ENCODE measurements at places on chromosomes 6 and 20. TPM values are rescaled to one million over a fixed set of nuclear protein-coding genes. Genes with fewer than 3 reads are reported as not detected.

DNA sequence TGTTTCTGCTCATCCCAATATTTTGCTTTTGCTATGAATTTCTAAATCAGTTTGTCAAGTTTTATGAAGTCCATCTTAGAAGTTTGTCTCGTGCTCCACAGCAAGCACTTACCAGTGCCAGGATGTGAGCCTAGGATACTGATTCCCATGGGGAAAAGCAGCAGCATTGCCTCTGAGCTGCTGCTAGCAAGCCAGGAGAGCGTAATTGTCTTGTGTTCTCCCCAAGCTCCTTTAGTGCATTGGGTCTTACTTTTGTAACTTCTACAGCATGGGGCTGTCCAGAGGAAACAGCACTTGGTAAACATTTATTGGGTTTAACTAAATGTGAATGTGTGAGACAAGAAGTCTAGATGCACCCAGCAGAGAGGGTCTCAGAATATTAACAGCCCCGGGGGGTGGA lies 76.1 kb downstream of the RNF182 start:
- H3K4me3 ChIP-seq: no peak overlapping the region
- DNase-seq: no peak
- no peaks in the 10 kb centered on the region for H3K36me3 ChIP-seq
- H3K4me1 ChIP-seq: no peaks in the 10 kb centered on the region
- no peaks in the 10 kb centered on the region for H3K27me3 ChIP-seq
- H3K27ac ChIP-seq: no peak overlapping the region

- DNase-seq: no peak
- H3K4me3 ChIP-seq: peak overlapping the region; percentile 48
- H3K27ac ChIP-seq: peak overlapping the region; percentile 73
- H3K27me3 ChIP-seq: no peaks in the 10 kb centered on the region
- H3K4me1 ChIP-seq: no peaks in the 10 kb centered on the region
These were observed 148.7 kb upstream of the NEDD9 start for GRCh38 chr6:11380969-11381744.

DNA sequence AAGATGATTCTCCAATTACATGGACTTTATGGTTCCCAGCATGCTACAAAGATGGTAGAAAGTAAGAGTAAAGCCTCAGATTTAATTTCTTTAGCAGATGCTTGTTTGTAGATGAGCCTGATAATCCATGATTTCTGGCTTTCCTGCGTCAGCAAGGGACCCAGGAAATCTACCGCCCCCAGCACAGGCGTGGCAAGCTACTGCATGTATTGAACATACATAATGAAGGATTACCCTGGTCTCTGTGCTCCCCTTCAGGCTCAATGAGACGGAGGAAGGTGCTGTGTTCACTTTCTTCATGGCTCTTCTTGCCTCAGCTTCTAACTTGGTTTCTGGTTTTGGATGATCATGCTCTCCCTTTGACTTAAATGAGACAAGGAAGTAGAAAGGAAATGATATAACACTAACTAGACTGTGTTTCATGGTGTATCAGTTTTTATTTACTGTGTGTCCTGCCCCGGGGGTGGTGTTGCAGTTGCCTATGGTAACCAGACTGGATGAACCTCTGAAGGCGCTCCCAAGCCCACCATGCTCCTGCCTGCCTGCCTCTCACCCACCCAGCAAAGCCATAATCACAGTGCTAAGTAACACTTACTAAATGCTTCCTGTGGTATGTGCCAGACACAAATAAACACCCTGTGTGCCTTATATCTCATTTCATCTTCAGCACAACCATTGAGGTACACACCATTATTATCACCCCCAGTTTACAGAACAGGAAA lies 17.9 kb downstream of the GCM1 start:
- no peak overlapping the region for H3K27ac ChIP-seq
- H3K4me3 ChIP-seq: no peak overlapping the region
- no peaks in the 10 kb centered on the region for H3K27me3 ChIP-seq

DNA sequence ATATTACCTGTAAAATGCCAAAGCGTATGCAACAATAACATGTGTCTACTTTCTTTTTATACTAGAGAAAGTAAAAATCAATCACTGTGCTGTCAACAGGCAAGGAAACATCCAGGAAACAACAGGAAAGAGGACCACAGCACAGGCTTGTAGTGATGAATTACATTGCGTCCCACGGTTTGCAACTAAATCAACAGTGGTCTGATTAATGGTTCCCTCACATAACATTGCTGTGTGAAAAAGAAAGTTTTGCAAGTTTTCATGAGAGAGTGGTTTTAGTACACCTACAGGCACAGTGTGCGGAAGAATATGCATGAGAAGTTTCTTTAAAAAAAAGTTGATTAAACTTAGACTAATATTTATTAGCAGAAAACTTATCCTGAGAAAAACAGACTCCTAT lies 329.5 kb upstream of the HSF2 start:
- no peak for DNase-seq
- H3K27ac ChIP-seq: no peak overlapping the region
- H3K36me3 ChIP-seq: no peaks in the 10 kb centered on the region
- no peak overlapping the region for H3K4me3 ChIP-seq
- H3K4me1 ChIP-seq: no peaks in the 10 kb centered on the region

- H3K4me1 ChIP-seq: no peaks in the 10 kb centered on the region
- no peak overlapping the region for H3K4me3 ChIP-seq
- no peak overlapping the region for H3K27ac ChIP-seq
- H3K27me3 ChIP-seq: no peaks in the 10 kb centered on the region
- DNase-seq: no peak
- H3K36me3 ChIP-seq: no peaks in the 10 kb centered on the region
These were observed 245.4 kb downstream of the PTPRK start for GRCh38 chr6:128275030-128275429.

DNA sequence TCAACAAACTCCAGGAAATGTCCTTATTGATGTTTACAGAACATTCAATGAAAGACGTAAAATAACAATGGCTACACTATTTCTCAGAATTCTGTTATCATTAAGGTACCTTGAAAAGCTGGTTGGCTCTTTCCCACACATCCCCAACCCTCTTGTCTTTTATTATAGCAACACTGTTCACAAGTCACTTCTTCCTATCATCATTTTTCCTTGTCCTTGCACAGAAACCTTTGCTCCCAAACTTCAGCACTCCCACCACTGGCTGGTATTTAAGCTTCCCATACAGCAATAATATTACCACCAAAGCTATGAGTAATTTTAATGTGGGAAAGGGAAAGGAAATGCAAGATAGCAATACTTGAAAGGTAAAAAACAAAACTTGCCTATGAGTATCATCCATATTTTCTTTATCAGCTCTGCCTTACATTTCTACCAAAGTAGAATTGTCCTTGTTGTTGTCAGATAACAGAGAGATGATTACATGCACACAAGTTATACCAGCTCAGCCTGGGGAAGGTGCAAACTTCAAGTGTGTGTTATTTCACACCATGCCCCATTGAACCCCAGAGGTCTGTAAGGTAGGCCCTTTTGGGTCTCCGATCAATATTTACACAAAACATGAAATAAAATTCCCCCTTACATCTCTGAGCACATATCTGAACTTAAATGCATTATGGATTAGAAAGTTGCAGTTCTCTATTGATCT lies 32.2 kb downstream of the ARHGAP18 start:
- peaks cover 7% of the 10 kb centered on the region for H3K4me1 ChIP-seq
- no peaks in the 10 kb centered on the region for H3K27me3 ChIP-seq
- H3K36me3 ChIP-seq: no peaks in the 10 kb centered on the region
- DNase-seq: no peak
- no peak overlapping the region for H3K27ac ChIP-seq

GRCh38 chr6:163806755-163807499 lies 392.4 kb downstream of the QKI start:
- H3K4me3 ChIP-seq: no peak overlapping the region
- H3K4me1 ChIP-seq: no peaks in the 10 kb centered on the region
- no peaks in the 10 kb centered on the region for H3K36me3 ChIP-seq
- no peak for DNase-seq

FAM83C gene
- not detected for total RNA-seq

DEK gene
- total RNA-seq: 120 TPM

OR2J3 gene
- not detected for total RNA-seq
